ENCODE measurements at places on chromosomes 3 and 15. TPM values are rescaled to one million over a fixed set of nuclear protein-coding genes. Genes with fewer than 3 reads are reported as not detected.

DNA sequence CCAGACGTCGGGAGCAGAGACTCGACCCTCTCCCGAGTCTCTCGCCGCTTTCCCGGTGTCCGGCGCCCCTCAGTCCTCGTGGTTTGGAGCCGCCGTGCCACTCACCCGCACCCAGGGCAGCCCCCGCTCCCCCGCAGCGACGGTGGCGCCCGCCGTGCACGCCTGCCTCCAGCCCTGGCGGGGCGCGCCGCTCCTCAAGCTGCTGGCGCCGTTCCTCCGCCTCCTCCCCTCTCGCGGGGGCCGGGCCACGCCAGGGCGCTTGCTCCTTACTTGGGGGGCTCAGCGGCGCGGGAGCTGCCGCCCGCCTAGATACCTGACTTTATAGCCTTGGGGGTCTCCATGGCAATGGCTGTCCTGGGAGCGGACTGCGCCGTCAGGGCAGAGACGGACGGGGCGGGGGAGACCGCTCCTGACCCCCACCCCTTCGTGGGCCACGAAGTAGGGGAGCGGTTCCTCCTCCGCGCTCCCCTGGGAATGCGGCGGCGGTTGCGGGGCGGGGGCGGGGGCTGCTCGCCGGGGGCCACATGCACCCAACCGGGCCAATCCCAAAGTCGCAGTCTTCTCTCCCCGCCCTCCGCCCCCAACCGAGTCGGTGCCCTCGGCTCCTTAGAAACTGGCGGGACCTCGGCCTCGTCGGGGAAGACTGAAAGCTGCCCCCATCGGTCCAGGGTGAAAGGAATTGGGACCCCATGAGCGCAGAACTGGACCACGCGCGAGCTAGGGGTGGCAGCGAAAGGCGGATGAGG, at the start of gene ANKRD63:
TSS of gene ANKRD63 (minus strand) at position 196 of the 746 bp plus-strand sequence. CDS start 478 bp downstream, outside the sequence.
- DNase-seq = no peak

DNA sequence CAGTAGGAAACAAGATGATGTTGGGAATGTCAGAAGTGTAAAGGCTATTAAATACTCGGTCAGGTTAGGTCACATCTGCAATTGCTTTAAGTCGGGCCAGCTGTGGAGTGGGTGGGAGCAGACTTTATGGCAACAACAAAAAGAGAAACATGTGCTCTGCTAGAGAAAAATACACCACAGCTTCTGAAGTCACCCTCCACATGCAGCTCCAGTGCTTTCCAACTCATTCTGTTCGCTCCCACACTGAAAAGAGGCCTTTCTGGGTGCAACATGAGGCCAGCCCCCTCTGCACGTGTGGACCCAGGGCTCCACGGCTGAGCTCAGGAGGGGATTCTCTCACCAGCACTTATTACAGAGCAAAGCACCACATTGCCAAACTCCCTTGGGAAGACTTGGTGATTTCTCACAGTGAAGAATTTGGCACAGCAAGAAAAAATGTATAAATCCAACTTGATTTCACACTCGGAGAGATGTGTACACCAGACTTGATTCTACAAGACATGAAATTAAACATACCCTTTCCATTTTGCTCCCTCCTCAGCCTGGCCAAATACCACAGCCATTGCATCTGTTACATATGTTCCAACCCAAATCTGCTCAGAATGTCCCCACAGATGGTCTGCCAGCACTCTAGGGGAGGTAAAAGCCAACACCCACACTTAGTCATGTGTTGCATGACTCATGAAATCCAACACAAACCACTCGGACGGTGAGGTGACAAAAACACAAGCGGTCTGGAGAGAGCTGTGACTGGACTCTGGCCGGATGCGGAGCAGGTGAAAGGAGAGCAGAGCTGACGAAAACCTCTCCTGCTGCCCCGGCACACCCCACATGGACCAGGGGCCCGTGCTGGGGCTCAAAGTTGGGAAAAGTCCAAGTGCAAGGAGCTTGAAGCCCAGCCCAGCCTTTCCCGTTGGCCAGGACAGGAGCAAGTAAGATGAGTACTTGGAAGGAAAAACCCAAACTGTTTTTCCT, 74.6 kb downstream of the ITGB5 start:
- DNase-seq = peak; percentile 74

- DNase-seq = peak; percentile 12
Observed at GRCh38 chr3:151800431-151800830, 13.5 kb upstream of the AADAC start.

GRCh38 chr3:27171113-27171512, 198.1 kb downstream of the NEK10 start:
- no peak for DNase-seq

DNA sequence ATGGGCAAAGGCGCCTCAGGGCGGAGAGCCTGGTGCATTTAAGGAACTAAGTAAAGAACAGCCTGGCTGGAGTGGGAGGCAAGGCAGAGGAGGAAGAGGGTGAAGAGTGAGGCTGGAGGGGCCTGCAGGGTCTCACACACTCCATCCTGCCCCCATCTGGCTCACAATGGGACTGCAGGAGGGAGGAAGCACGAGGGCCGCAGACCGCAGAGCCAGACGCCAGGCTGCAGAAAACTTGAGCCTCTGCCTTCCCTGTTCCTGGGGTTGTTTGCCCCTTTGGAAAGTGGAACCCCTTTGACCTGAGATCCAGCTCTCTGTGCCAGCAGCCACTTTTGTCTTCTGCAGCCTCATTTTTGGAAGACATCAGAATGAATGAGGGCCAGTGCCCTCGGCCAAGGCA, 138.0 kb downstream of the SRGAP3 start:
- DNase-seq = no peak

GRCh38 chr3:128084675-128085021, 32.4 kb downstream of the SEC61A1 start:
- no peak for DNase-seq

GRCh38 chr3:116020495-116020894, 397.2 kb downstream of the GAP43 start:
- DNase-seq = no peak

- no peak for DNase-seq
Observed at GRCh38 chr3:186489507-186489906, 54.7 kb downstream of the CRYGS start.

- DNase-seq = peak; percentile 54
Observed at GRCh38 chr15:55434989-55435825, 26.9 kb downstream of the PIERCE2 start.

DNA sequence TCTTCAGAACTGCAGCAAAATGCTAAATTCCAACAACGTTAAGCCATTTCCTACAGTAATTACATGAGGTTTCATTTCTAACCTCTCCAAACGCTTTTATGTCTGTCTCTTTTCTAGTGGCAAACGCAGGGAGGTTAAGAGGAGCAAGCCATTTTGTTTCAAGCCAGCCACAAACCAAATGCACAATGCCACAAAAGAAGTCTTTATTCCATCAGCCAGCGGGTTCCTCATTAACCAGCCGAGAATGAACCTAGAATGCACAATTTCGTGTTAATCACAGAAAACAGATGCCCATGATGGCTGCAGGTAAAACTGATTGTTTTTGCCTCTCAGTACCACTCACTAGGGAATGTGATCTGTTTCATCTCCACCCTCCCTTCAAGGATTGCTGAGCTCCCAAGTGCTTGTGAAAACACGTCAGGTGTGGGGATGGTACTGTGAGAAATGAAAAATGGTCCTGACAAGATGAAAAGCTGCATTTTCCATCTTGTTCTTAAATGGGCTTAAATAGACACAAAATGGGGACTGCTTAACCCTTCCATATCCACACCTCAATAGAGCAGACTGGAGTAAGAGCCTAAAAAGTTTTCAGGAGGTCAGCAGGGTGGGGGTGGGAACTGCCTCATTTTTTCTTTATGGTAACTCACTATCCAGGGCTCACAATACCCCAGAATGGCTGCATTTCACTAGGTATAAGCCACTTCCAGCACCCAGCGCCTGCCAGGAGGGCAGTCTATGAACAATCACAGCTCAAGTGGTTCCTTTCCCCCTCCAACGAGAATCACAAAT, 277.1 kb downstream of the MAGI1 start:
- no peak for DNase-seq

DNA sequence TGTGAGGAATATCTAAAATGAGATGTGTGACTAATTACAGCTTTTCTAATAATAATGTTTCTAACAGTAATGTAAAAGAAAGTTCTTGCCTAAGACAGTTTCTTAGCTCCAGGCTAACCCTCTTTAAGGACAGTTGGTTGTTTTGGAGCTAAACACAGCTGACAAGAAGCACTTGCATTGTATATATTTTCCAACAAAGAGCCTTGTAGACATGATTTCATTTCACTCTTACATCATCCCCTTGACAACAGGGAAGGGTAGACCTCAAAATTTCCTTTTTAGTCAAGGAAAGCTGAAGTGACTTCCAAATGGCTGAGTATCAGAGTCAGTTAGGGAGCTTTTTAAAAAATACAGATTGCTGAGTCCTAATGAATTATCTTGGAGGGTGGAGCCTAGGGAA, 4.1 kb downstream of the ARID3B start:
- DNase-seq = no peak

Gene SKOR1
- total RNA-seq = 0.10 TPM
